Breast epithelium (tissue), 4 donors: ENCODE measurements at places on chromosomes 2 and 18. TPM values are rescaled to one million over a fixed set of nuclear protein-coding genes. Genes with fewer than 3 reads are reported as not detected.

ACKR3 gene
- total RNA-seq: 39.4 TPM

SAG gene
- not detected for total RNA-seq

DNA sequence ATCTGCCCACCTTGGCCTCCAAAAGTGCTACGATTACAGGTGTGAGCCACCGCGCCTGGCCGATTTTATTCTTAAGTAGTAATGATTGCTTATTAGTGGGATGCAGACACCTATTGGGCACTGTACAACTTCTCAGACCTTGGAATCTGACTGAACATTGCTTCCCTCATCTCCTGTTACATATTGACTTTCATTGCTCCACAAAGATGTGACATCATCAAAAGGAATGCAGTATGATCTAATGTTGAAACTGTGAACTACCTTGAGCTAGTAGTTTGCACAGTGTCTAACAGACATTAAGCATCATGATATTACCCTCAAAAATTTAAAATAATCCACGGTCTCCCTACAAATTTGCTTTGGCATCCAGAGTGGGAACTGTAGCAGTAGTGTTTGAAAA, 109.8 kb upstream of the SIX2 start:
- no peak for DNase-seq

DNA sequence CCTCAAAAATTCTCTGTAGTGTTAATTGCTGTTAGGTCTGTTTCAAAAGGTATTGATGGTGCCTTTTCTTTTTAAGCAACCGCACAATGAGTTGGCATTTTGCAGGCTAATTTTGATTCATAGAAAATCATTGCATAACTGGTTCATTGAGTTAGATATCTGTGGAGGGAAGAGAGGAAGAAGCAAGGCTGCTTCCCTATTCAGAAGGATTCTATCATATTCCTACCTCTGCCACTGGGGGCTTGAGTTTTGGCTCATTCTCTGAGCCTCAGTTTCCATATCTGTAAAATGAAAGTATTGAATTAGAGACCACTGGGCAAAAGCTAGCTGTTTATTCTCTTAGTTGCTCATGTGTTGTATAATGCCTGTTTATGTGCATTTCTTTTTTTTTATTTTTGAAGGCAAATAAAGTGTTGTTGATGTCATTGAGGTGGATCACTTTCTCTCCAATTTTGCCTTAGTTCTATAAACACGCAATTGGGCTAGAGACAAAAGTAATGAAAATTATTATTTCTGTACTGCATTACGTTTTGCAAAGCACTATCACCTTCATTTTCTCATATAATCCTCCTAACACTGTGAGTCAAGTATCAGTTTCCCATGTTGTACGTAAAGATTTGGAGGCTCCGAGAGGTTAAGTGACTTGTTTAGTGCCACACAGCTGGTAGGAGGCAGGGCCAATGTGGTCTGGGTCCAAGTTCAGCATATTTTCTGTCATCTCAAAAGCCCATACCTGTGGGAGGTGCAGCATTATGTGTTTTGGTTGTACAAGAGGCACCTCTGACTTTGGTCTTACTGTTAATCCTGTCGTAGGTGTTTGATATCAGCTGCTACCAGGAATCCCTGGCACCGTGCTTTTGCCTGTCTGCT, 5.9 kb downstream of the TRIB2 start:
- no peak for DNase-seq

GRCh38 chr2:217414429-217414828, 554.6 kb upstream of the TNP1 start:
- no peak for DNase-seq

- DNase-seq: no peak
These were observed at the start of gene WIPF1 for GRCh38 chr2:174597345-174598047. Gene WIPF1 (minus strand): TSS chr2:174597804. CDS start chr2:174585573, 12,231 bp downstream.
